Neural crest cell (in vitro differentiated cells): ENCODE measurements at places on chromosomes 6 and 20.

- no peak for DNase-seq
Measured at GRCh38 chr20:7159903-7160302, 392.4 kb downstream of the BMP2 start.

DNA sequence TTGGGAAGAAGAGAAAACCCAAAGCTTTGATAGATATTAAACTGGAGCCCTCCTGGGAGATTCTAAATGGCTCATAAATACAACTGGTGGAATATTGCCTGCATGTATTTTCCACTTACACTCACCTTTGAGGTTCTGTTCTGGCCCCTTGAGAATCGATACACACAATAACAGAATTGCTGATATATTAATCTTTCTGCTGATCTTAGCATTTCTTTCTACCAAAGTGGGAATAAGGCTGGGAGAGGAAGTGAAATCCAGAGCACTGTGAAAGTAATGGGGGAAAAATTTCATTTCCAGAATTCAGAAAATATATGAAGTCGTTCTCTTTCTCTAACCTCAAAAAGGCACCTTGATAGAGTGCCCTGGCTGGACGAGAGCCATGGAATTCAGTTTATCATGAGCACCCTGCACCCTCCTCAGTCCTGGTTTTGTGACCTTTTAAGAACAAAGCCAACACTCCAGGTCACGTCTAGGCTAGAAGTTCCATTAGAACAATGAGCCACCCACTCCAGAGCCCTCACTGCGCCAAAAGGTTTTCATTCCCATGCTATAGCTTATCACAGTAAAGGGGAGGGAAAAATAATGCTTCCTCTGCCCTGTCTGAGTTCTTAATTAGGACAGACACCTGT lies 244.5 kb downstream of the CD83 start:
- DNase-seq: no peak

GRCh38 chr6:166655251-166655650 lies 28.2 kb upstream of the RPS6KA2 start:
- no peak for DNase-seq

DNA sequence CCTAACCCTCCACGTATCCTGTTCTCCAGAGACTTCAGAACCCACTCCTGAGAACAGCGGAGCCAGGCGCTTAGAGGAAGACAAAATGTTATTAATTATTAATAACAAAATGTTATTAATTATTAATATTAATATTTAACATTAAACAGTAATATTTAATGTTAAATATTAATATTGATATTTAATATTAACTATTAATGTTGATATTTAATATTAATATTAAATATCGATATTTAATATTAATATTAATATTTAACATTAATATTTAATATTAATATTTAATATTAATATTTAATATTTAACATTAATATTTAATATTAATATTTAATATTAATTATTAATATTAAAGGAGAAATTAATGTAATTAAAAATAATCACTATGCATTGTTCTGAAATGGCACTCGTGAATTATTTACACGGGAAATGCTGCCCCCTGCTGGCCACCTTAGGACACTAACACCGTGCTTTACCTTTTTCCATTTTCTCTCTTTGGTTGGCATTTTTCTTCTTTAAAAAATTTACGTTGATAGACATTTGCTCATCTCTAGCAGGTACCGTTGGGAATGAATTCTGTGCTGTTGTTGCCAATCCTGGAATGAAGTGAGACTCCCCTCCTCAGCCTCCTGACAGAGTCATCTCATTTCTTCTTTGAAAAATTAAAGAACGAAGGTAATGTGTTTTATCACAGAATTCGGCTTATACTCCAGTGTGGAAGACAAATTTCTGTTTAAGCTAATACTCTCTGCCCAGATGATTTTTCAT lies 7.5 kb upstream of the GGTLC1 start:
- DNase-seq: peak; percentile 40

DNA sequence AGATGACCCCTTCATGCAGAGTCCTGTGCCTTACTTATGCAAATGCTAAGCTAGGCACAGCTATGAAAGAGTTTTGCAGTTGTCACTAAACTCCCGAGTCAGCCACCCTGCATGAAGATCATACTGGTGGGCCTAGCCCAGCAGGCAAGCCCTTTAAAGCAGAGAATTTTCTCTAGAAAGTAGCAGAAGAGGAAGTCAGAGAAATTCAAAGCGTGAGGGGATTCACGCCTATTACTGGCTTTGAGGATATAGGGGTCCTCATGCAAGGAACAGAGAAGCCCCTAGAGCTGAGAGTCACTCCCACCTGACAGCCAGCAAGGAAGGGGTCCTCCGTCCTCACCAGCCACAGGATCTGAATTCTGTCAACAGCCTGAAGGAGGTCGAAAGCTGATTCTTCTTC lies 54.6 kb downstream of the MYB start:
- no peak for DNase-seq

- no peak for DNase-seq
Measured at GRCh38 chr6:36743538-36744303, 46.1 kb downstream of the RAB44 start.

- no peak for DNase-seq
Measured at GRCh38 chr6:155887421-155887820, 431.8 kb upstream of the NOX3 start.

DNA sequence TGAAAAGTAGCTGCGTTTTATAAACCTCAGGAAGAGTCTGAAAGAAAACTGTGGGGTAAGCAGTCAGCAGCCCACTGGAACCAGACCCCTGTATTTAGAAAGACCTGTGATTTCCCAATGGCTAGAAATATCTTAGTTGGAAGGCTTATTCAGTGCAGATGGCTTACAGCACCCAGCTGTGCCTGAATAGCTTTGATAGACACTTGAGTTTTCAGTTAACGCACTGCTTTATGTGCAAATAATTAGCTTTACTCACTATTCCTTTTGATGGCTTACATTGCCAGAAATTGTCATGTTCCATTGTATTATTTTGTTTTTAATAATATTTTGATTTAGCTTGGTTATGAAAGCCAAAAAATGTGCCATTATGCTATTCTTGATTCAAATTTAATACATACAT lies 465.3 kb upstream of the SYNCRIP start:
- no peak for DNase-seq

- DNase-seq: no peak
Measured at GRCh38 chr6:138970159-138970558, 17.9 kb downstream of the REPS1 start.

GRCh38 chr6:17268114-17268513 lies 13.0 kb upstream of the RBM24 start:
- no peak for DNase-seq

DNA sequence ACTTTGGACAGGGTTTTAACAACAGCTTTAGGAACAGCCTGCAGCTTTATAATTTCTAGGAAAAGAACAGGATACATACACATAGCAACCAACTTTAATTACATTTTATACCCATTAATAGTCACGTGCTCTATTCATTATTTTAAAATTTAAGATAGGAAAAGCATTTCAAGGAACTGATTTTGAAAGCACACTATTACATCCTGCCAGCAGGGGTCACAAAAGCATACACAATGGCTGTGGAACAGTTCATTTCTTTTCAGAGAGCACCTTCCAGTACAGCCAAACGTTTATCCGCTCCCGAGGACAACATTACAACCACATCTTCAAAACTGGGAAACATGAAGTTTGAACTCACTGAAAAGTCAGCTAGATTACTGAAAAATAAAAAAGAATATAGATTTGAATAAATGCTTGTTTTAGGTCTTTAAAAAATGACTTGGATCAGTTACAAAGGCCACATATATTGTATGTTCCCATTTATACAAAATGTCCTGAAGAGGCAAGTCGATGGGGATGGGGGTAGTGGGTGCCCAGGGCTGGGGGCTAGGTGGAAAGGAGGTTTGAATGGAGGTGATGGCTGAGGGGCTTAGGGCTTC lies 104.6 kb upstream of the EXOC2 start:
- peak; percentile 42 for DNase-seq

DNA sequence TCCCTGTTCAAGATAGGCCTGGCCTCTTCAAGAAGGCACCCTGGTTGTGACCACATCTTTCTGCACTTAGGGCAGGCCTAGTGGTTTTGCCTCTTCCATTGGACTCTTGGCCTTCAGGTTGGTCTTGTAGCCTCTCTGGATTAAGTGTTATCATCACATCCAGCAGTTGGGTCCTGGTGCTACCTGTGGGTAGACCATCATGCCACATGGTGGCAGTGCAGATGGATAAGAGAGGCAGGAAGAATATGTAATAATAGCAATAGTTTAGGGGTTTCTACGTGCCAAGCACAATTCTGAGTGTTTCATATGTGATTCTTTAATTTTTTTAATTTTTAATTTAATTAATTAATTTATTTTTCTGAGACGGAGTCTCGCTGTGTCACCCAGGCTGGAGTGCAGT lies 28.5 kb upstream of the SNRPB2 start:
- no peak for DNase-seq

DNA sequence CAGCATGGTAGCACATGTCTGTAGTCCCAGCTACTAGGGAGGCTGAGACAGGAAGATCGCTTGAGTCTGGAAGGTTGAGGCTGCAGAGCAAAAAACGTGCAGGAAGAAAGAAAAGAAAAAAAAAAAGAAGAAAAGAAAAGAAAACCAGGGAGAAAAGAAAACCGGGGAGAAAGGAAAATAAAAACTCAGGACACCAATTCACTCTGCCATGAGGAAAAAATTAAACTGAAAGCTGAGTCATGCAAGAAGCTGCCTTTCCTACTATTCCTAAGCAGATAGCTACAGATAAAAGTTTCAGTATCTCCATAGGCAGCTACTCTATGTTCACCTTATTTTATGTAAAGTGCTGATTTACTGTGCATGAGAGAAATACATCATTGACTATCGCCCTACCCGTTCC lies 10.5 kb downstream of the PTGIS start:
- DNase-seq: no peak

DNA sequence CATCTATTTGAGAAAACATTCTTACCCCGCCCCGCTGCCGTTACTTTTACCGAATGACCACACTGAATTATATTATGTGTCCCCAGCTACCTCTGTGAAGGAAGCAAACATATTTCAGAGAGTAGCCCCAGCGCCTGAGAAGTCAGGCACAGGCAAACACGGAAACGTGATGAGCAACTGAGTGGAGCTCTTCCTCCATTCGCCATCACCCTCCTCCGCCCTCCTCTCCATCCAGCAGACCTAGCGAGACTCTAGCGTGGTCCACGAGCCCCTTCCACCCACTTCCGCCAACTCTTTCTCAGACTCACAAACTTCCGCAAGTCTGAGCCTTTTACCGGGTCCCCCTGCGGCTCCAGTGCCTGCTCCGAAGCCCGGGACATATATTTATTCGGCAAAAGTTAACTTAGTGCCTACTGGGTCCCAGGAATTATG lies 582 bp downstream of the SNRPB start:
- peak; percentile 36 for DNase-seq

GRCh38 chr6:143958839-143959399 lies 49.1 kb downstream of the PLAGL1 start:
- DNase-seq: peak; percentile 40

DNA sequence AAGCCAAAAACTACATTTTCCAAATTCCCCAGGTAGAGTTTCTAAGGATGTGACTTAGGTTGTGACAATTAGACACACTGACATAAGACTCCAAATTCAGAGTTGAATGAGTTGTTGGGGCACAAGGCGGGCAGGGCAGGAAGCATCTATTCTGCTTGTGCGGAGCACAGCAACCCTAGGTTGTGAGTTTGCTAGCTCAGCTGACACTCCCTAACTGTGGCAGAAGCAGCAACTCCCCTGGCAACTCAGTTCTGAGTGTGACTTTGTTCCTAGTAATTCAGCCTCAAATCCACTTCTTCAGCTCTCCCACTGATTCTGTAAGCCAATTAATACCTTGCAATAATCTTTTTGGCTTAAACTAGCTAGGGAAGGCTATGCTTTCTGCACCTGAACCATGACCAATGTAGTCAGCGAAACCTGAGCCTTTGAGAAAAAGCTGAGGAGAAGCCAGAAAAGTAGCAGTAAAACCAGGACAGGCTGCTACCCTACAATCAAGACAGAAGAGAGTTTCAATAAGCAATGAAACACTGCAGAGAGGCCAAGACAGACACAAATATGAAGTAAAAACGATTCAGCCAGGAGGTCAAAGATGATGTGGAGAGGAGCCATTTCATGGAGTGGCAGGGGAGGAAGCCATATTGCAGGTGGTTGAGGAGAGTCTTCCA lies 30.0 kb upstream of the PAQR8 start:
- no peak for DNase-seq

GRCh38 chr6:358432-358831 lies 33.1 kb upstream of the IRF4 start:
- no peak for DNase-seq

GRCh38 chr6:118187568-118188164 lies 280.6 kb downstream of the SLC35F1 start:
- no peak for DNase-seq

GRCh38 chr20:6142348-6142993 lies 19.6 kb upstream of the FERMT1 start:
- peak; percentile 57 for DNase-seq

- no peak for DNase-seq
Measured at GRCh38 chr6:111885373-111886027, 12.2 kb upstream of the FYN start.

- DNase-seq: no peak
Measured at GRCh38 chr6:43033496-43034189, 12.2 kb downstream of the RRP36 start.

DNA sequence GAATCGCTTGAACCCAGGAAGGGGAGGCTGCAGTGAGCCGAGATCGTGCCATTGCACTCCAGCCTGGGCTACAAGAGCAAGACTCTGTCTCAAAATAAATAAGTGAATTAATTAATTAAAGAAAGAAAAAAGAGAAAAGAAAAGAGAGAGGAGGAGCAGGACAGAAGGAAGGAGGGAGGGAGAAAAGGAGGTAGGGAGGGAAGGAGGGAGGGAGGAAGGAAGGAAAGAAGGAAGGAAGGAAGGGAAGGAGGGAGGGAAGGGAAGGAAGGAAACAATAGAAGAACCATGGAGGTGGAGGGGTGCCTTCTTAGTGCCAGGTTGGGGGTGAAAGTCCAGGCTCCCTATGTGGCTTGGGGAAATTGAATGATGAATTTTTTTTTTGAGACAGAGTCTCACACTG lies 6.5 kb upstream of the AHCY start:
- no peak for DNase-seq

DNA sequence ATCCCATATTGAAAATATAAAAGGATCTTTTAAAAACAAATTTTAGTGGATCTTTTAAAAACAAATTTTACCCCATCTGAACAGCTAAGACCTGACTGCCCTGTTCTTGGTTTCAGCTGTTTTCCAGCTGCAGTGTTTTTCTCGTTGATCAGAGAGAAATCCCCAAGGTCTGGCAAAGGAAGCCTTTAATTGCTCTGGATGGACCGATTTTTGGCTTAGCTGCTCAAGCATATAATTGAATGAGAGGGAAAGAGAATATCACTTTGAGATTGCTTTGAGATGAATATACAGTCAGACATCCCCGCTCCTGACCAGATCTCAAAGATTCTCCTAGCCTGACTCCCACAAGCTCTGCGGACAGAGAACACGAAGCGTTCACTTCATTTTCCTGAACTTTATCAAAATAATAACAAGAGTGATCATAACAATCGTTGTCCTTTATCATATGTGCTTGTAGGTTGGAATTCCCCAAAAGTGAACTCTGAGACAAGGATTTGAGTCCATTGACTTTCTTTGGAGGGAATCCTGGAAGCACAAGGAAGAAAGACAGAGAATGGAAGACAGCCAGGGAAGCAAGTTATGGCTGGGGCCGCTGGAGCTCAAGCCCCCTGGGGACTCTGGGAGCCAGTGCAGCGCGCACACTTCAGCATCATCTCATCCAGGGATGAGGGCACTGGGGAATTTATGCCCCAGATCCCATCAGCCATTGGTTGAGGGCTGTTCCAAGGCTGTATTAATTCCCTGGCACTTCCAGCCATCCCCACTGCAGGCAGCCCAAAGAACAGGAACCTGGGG lies 101.3 kb downstream of the SNX5 start:
- no peak for DNase-seq

- no peak for DNase-seq
Measured at GRCh38 chr20:42401613-42402012, 783.4 kb upstream of the CHD6 start.

GRCh38 chr6:155311086-155311485 lies 3.2 kb downstream of the TFB1M start:
- no peak for DNase-seq
